ENCODE measurements at places on chromosomes 13 and 19. TPM values are rescaled to one million over a fixed set of nuclear protein-coding genes. Genes with fewer than 3 reads are reported as not detected.

GRCh38 chr19:45446295-45446694, 21.5 kb upstream of the FOSB start:
- no peak for DNase-seq

CYP4F3 gene
- total RNA-seq: 0.14 TPM

CRX gene
- 0.53 TPM for total RNA-seq

DMAC2 gene
- 82.6 TPM for total RNA-seq

DNA sequence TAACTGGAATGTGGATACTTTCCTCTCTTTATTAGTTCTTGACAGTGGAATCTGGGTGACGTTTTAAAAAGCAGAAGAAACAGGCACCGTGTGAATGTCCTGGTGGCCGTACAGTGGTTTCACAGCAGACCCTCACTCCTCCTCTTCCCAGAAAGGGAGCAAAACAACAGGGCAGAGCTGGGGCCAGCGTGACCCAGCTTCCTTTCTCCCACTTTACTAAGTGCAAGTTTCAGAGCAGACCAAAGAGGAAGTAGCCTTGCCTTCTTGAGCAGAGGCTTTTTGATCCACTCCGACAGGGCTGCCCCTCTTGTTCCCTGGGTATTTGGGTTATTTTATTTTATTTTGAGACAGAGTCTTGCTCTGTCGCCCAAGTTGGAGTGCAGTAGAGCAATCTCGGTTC, 19.6 kb upstream of the C19orf33 start:
- no peak for DNase-seq

SHFL gene
- total RNA-seq: 23.0 TPM

NBEA gene
- 19.4 TPM for total RNA-seq

GRCh38 chr13:114065926-114066774, 66.3 kb downstream of the RASA3 start:
- no peak for DNase-seq

- DNase-seq: no peak
Observed at GRCh38 chr19:373391-374182, 29.0 kb upstream of the MIER2 start.

GRCh38 chr19:10812902-10813404, 23.1 kb downstream of the TMED1 start:
- DNase-seq: no peak

- DNase-seq: peak; percentile 83
Observed at GRCh38 chr19:49862391-49863253, 4.8 kb downstream of the PNKP start.

GRCh38 chr13:112954488-112955270, 14.3 kb upstream of the MCF2L start:
- DNase-seq: no peak

- no peak for DNase-seq
Observed at GRCh38 chr19:53147645-53148044, 11.2 kb downstream of the ZNF347 start.

DNA sequence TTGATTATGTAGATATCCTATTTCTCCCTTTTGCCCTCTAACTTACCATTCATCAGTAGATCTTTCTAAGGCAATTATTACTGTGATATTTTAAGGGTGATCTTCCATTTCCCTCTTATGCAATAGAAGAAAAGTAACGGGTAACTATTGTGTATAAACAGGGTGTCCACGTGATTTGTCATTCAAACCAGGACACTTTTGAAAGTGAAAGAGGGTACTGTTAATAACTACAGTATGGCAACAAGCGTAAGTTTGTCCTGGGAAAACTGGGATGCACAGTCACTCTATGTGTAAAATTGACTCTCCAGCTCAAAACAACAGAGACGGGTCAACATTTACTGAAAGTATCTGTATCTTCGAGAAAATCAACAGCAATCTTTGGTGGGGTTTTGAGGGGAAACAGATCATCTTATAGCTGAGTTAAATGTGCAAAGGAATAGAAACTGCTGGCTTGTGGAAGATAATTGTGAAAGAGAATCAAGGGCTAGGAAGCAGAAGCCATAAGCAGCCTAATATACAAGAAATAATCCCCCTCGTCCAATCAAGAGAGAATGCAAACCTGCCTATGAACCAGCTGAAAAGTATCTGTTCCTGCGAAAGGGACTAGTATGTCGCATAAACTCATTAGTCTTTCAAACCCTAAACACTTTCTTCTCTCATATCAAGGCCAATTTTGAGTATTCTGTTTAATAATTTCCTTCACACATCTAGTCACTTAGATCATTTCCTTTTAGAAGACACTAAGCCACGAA, 126.7 kb downstream of the FOXO1 start:
- no peak for DNase-seq

DNA sequence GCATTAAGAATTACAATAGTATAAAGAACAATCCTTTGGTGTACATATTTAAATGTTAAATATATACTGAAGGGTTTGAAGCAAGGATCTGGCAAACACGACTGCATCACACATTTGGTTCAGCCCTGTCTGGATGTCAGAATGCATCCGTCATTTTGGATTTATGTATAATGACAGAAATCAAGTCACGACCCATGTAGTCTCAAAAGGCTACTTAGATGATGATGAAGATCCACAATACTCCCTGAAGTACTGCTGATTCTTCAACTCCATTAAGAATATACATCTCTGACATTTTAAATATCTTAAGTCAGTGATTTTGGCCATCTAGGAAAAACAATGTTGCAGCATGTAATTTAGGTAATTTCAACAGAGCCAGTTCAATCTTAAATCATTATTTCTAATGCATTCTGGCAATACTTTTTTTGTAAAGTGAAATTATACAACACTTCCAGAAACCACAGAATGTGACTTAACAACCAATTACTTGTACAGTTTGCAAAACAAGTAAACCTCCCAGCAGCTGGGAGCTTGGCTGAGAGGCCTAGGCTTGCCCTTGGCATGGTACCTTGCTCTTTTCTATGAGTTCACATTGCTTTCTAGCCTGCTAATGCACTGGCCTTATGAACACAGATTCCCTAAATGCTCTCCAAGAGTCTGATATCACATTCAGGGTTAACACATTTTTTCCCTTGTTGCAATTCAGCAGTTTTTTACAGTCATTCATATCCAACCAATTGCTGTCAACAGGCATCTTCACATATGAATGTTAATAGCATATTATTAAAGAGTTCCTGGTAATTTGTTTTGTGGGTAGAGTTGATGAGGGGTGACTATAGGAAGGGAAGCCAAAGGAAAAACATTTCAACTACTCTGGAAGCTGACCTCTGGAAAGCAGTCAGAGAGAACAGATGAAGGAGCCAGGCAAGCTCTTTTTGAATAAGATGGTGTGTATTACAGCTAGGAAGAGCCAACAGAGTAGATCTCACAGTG, 175.2 kb downstream of the ENOX1 start:
- DNase-seq: no peak

DNA sequence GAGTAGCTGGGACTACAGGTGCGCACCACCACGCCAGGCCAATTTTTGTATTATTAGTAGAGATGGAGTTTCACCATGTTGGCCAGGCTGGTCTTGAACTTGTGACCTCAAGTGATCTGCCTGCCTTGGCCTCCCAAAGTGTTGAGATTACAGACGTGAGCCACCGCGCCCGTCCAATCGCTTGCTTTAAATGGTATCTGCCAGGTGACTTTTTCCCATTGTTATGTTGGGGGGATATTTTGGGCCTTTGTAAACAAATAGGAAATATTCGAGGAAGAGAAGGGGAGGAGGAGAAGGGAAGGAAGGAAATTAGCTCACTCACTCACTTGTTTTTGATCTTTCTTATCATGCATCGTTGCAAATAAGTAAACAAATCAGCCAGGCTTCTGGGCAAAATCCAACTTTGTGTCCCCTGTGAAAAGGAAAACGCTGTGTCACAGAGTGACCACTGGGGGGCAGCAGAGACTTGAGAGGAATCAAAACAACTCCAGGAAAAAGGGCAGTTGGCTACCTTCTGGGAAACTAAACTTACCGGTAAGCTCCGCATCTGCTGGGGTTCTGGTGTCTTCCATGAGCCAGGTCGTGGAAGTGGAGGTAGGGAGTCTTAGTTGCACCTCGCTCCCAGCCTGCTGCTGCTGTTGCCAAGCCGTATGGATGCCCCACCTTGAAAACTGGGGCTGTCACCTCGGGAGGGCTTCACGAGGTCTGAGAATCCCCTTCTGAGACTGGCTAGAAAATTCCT, 9.3 kb upstream of the RANBP3 start:
- peak; percentile 84 for DNase-seq

GRCh38 chr19:18430417-18431144, 7.4 kb downstream of the ISYNA1 start:
- no peak for DNase-seq

- no peak for DNase-seq
Observed at GRCh38 chr19:2618611-2619010, 83.9 kb downstream of the GNG7 start.

DNA sequence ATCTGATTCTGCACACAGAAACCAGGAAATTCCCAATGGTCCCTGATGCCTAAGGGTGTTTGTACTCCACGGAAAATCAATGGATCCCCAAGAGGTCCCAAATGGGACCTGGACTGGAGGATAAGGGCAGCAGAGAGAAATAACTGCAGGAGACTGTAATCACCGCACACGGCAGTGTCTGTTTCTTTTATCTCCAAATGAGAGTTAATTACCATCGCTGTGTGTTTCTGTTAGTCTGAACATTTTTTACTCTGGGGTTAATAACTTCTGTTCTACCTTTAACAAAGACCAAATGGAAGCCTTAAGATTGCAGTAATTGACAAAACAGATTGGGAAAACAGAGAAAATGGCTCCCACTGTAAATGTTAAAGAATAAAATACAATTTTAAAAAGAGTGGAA, 320.9 kb downstream of the DCLK1 start:
- no peak for DNase-seq

- DNase-seq: no peak
Observed at GRCh38 chr19:21843081-21843480, 7.1 kb upstream of the ZNF43 start.

DNA sequence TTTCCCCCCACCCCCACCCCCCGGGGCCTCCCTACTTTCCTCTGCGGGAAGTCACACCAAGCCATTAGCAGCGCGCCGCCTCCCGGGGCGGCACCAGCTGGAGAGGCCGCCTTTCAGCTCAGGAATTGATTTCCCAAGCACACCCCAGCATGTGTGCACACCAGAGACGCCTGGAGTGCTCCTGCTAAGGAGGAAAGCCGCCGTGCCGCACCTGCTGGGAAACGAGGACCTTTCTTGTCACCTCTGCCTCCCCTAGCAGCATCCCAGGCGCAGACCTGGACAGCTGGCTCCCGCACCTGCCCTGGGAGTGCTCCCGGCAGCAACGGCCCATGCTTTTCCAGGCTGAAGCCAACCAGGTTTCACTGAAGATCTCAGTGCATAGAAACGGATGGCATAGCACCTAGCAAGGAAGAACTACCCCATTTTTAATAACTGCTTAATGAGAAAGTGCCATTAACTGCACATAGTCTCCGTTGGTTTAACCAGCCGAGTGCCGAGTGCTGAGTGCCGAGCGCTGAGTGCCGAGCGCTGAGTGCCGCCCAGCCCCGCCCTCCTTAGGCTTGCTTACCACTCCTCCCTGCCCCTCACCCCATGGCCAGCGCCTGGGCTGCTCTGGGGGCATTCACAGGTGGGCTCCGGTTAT, 165.0 kb downstream of the USP12 start:
- peak; percentile 42 for DNase-seq

ATP11A gene
- total RNA-seq: 126 TPM

TPT1 gene
- 2,091 TPM for total RNA-seq

DNA sequence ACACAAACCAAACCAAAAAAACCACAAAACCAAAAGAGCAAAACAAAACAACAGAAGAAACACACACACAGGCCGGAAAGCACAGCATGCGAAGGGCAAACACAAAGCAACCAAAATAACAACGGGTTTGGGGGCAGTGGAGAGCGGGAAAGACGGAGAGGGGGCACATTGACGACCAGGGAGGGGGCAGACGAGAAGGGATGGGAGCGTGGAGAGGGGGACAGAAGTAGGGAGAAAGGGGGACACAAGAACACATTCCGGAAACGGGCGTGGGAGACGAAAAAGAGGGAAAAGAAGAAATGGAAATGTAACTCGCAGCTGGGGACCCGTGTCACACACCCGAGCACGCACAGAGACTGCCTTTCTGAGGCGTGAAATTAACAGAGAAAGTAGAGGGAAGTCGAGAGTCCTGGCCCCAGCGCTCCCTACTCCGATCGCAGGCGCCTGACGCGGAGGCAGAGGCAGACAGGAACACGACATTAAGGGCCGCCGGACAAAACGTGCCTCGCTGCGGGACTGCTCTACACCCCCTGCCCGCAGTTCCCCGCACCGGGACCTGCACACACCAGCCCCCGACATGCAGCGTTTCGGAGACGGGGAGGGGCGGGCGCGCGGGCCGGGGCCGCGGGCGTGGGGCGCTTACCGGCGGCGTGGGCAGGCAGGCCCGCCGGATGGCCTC, 652 bp downstream of the POU4F1 start:
- DNase-seq: peak; percentile 32

DCLK1 gene
- total RNA-seq: 15.4 TPM

DNA sequence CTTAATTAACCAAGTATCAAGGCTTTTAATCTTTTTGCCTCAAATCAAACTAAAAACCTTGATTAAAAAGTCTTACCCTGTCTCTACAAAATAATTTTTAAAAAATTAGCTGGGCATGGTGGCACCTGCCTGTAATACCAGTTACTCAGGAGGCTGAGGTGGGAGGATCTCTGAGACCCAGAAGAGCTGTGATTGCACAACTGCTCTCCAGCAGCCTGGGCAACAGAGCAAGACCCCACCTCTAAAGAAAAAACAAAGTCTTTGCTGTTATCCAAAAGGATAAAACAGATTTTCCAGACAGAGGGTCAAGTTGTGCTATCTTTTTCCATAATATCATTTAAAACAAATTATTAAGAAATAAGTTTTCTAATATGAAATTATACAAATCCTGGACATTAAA, 26.8 kb upstream of the CEBPG start:
- DNase-seq: no peak

- DNase-seq: peak; percentile 84
Observed at GRCh38 chr13:98842858-98843481, 90.5 kb upstream of the SLC15A1 start.
